ENCODE measurements at places on chromosomes 11 and 22.

DNA sequence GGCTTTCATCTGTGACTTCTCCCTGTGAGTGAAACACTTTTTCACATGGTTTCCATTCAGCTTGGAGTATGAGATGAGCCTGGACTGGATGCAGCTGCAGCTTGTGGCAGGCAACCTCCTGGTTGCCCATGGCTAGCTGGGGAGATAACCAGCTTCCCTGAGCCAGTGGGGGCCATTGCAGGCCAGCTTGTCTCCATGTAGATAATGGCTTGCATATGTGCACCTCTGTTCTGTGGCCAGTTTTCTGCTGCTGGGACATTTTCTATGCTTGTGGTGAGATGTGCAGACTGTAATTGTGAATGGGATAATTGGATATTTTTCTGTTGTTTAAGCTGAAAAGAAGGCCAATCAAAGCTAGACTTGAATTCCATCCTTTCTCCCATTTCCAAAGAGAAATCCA lies 38.5 kb downstream of the INSC start:
- DNase-seq = no peak

GRCh38 chr11:110196241-110196754 lies 100.1 kb downstream of the RDX start:
- no peak for DNase-seq

DNA sequence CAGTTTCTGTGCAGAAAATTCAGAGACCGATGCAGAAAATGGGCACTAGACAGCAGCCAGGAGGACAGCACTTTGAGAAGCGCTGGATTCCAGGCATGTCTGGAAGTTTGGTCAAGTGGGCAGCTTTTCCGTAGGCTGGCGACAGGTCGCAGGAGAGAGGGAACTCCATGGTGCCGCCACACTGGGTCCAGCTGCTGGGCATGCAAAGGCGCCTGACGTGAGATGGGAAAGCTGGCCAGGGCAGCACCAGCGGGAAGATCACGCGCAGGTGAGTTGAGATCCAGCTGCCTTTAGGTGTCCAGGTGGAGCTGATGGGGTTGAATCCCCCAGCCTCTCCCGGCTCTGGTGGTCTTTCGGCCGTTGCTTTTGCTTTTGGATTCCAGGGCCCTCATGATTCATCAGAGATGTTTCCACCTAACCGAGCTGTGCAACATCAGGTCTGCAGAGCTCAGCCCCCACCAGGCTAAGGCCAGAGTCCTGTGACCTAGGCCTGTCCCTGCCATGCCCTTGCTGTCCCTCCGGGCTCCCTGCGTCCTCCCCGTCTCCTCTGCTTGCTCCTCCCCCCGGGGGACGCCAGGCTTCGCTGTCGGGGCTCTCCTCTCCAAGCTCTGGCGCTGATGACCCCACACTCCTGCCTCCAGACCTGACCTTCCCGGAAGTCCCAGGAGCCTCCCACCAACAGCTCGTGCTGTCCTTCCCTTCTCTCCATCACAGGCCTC lies 1001.7 kb downstream of the BRD1 start:
- no peak for DNase-seq

DNA sequence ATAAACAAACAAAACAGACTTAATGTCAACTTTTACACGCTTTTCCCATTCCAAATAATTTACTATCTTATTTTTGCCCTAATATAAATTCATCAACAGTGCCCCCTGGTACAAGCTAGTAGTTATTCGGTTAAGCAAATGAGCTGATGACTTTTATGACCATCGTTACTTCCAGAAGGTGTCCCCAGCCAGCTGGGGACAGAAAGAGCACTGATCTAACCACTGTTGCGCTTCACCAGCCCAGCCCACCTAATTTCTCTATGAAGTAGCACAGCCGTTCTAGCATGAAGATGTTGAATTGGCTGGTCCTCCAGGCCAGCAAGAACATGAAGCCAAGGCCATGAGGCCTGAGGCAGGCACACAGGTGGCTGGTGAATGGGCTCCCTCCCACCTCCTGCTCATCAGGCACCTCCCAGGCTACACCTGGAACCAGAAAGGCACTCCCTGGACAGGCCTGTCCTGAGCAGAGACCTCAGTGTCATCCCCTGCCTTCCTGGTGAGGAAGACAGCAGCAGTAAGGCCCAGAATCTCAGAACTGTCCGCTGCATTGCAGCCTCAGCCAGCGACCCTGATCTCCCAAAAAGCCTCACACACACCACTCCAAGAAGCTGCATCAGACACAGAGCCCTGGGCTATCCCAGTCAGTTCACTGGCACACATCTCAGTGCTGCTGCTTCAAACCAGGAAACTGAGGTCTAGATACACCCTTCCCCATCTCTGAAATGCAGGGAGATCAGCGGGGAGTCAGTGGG lies 12.9 kb downstream of the GNB1L start:
- no peak for DNase-seq

DNA sequence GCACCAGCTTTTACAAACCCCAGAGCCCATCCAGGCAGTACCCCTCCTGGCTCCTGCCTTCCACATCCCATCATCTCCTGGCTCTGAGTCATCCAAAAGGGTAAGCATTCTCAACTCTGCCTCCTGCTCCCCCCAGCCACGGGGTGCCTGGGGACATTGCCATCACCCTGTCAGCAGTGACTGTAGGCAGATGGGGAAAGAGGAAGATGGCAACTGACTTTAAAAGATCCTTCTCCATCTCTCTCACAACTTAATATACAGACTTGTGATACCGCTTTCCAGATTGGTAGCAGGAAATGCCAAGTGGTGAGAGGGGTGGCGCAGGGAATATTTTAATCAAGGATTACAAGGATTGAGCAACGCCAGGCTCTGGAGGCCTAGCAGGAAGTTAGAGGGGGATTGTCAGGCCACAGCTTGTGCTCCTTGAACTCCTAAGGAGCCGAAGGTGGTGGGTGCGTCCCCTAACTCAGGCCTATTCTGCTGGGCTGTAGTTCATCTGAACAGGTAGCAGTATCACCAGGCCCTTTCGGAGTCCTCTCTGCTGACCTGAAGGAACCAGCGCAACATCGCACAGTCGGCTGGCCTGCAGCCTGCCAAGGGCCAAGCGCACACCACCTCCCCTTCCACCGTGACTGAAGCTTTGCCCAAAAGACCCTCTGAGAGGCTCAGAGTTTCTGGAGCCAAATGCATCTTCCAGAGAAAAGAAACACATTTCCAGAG lies 83.3 kb downstream of the ZC3H12C start:
- DNase-seq = no peak

DNA sequence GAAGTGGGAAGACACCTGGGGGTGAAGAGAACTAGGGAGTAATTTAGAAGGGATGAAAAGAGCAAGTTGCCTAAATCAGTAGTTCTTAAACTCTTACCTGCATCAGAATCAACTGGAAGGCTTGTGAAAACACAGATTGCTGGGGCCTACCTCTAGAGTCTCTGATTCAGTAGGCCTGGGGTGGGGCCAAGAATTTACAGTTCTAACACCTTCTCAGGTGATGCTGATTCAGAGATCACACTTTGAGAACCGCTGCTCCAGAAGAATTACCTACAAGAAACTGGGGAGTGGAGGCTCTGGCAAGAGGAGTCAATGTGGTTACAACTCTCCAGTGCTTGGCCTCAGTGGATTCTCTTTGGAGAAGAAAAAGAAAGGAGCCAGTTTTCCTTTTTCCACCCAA lies 128.7 kb downstream of the C11orf58 start:
- no peak for DNase-seq

Data from NCI-H2171 treated with DMSO at 0.1 percent for 48 hours (cell line).